Natural killer cell treated with Interleukin-12 subunit alpha and Interleukin-12 subunit beta and Interleukin-15 and Interleukin-18, amount 100 ng/mL, for 72 hours (primary cell): ENCODE measurements at places on chromosomes 11 and 22. TPM values are rescaled to one million over a fixed set of nuclear protein-coding genes. Genes with fewer than 3 reads are reported as not detected.

ALDH3B1 gene
- 0.25 TPM for total RNA-seq

APOL6 gene
- 63.8 TPM for total RNA-seq

THRSP gene
- total RNA-seq = not detected

SLC37A2 gene
- 0.36 TPM for total RNA-seq

DNA sequence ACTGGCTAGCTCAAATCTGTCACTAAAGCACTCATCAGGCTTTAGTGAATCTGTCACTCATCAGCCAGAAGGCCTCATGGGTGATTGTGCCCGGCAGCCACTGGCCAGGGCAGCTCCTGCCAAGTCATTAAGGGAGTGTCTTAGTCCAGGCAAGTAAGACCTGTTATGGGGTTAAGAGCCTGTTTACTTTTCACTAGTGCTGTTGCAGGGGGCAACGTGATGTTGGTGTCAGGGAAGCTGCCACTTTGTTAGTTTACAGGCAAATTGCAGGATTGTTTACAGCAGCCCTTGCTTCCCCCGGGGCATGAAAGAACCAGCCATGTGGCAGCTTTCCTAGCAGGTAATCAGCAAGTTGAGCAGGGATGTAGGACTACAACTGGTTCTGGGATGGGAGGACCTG lies 155.6 kb upstream of the NCAM1 start:
- no peaks in the 10 kb centered on the region for H3K27me3 ChIP-seq
- H3K36me3 ChIP-seq = no peaks in the 10 kb centered on the region
- DNase-seq = no peak
- H3K27ac ChIP-seq = no peak overlapping the region
- H3K4me3 ChIP-seq = no peak overlapping the region

- peaks cover 32% of the 10 kb centered on the region for H3K27me3 ChIP-seq
- no peak for DNase-seq
- peaks cover 6% of the 10 kb centered on the region for H3K36me3 ChIP-seq
These were observed 20.8 kb upstream of the LINC01488 start for GRCh38 chr11:69460540-69461257.

GRCh38 chr11:112523031-112523430 lies 262.4 kb upstream of the PLET1 start:
- no peak overlapping the region for H3K27ac ChIP-seq
- H3K4me3 ChIP-seq = no peak overlapping the region
- H3K4me1 ChIP-seq = peaks cover 47% of the 10 kb centered on the region

GRCh38 chr22:49010070-49010863 lies 817.4 kb downstream of the BRD1 start:
- H3K27me3 ChIP-seq = peaks cover 13% of the 10 kb centered on the region
- H3K36me3 ChIP-seq = no peaks in the 10 kb centered on the region
- no peaks in the 10 kb centered on the region for H3K4me1 ChIP-seq
- H3K27ac ChIP-seq = no peak overlapping the region
- no peak overlapping the region for H3K4me3 ChIP-seq
- no peak for DNase-seq

DNA sequence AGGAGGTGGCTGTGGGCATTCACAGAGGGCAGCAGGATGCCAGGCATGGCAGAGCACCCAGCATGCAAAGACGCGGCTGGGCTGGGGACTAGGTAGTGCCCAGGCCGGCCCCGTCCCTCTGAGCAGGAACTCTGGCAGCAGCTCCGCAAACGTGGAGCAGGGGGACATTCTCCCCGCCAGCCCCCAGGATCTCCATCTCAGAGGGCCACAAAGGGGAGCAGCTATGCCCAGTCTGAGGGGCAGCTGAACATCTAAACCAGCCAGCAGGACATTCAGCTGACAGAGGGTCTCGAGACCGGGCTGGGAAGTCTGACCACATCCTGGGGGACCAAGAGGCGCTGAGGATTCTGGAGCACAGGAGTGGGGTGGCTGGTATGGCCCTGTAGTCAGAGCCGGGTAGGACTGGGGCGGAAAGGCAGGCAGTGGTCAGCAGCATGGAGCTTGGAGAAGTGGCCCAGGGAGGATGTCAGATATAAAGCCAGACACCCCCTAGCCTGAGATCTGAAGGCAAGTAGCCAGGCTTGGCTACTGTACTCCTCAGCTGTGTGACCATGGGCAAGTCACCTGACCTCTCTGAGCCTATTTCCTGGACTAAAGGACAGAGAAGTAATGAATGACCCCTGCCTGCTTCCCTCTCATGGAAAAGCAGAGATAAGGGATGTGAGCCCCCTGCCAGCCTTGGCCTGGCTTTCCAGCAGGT lies 10.2 kb downstream of the PMM1 start:
- H3K27me3 ChIP-seq = no peaks in the 10 kb centered on the region
- H3K27ac ChIP-seq = no peak overlapping the region
- H3K4me3 ChIP-seq = no peak overlapping the region
- peaks cover 6% of the 10 kb centered on the region for H3K36me3 ChIP-seq
- H3K4me1 ChIP-seq = no peaks in the 10 kb centered on the region

DNA sequence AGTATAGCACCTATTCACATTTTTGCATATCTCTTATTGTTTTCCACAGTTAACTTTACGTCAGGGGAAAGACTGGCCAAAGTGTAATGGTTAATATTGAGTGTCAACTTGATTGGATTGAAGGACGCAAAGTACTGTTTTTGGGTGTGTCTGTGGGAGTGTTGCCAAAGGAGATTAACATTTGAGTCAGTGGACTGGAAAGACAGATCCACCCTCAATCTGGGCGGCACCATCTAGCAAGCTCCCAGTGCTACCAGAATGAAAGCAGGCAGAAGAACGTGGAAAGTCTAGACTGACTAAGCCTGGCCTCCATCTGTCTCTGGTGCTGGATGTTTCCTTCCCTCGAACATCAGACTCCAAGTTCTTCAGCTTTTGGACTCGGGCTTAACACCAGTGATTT lies 1900.7 kb upstream of the RAG2 start:
- H3K36me3 ChIP-seq = no peaks in the 10 kb centered on the region
- H3K4me3 ChIP-seq = no peak overlapping the region
- H3K27me3 ChIP-seq = no peaks in the 10 kb centered on the region
- DNase-seq = no peak

GRCh38 chr11:18317551-18317950 lies 4.4 kb downstream of the HPS5 start:
- H3K27me3 ChIP-seq = no peaks in the 10 kb centered on the region
- DNase-seq = no peak
- no peak overlapping the region for H3K27ac ChIP-seq
- no peak overlapping the region for H3K4me3 ChIP-seq

- H3K4me3 ChIP-seq = no peak overlapping the region
- H3K4me1 ChIP-seq = no peaks in the 10 kb centered on the region
- no peaks in the 10 kb centered on the region for H3K36me3 ChIP-seq
- DNase-seq = no peak
- H3K27ac ChIP-seq = no peak overlapping the region
These were observed 85.6 kb downstream of the KIRREL3 start for GRCh38 chr11:126914941-126915340.

DNA sequence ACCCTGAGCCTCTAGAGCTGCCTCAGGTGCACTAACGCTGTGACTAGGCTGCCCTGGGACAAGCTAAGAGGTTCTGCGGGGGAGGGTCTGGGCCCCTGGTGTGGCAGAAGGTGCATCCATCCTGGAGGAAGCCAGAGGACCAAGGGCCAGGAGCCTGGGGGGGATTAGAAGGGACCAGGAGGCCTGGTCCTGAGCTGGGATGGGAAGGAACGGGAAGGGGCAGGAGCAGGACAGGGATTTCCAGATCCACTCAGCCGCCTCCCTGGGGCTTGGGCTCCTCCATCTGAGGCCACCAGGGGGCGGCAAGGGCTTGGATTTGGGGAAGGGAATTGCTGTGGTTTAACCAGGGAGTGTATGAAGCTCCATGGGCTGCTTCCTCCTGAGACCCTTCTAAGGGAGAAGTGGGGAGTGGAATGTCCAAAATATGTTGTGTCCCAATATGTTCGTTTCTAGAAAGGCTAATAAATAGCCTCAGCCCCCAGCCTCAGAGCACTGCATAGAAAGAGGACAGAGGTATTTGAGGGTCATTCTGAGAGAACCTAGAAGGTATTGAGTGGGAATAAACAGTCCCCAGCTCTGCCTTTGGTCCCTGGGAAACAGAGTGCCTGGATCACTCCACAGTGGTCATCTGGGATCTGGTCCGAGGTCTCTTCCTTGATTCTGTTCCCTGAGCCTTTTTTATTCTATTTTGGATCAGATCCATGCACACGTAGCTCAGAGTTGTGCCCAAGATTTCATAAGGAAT lies 17.4 kb upstream of the PRAME start:
- no peaks in the 10 kb centered on the region for H3K4me1 ChIP-seq
- H3K27me3 ChIP-seq = peaks cover 20% of the 10 kb centered on the region
- no peak for DNase-seq
- H3K4me3 ChIP-seq = no peak overlapping the region
- no peak overlapping the region for H3K27ac ChIP-seq

- H3K27ac ChIP-seq = no peak overlapping the region
- H3K36me3 ChIP-seq = no peaks in the 10 kb centered on the region
- no peak overlapping the region for H3K4me3 ChIP-seq
- H3K27me3 ChIP-seq = no peaks in the 10 kb centered on the region
- DNase-seq = no peak
- no peaks in the 10 kb centered on the region for H3K4me1 ChIP-seq
These were observed 790.8 kb downstream of the DLG2 start for GRCh38 chr11:84836371-84836770.

DNA sequence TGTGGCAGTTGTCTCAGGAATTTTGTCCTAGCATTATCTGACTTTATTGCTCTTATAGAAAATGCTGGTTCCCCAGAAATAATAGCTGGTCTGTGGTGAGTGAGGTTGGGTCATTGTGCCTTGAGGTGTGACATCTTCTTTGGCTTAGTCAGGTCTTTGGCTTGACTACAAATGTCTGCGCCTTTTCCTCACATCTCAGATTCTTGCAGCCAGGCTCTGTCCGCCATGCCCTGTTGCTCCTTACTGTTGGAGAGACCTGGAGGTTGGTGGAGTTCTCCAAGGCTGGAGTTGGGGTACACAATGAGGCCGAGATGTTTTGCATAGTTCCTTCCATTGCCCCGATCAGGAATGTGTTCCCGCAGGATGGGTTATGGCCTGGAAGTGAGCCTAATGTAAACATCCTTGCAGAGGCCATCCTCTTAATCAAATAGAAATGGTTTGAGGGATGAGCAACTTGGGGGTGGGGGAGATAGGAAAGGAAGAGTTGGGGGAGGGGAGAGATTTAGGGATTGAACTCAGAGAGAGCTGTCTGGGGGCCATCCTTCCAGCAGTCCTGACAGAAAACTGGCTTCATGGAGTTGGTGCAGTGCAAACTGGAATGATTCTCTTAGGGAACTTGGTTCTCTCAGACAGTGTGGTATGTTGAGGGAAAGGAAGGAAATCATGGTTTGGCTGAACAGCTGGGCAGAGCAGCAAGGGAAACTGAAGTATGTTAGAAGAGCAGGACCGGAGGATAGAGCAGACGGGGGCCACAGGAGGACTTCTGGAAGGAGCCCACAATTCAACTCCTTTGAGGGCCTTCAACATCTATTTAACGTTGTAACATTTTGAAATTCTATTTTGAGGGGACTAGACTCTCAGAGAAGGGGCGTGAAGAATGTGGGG lies 49.9 kb downstream of the ZBTB16 start:
- peak overlapping the region; percentile 61 for H3K4me3 ChIP-seq
- H3K36me3 ChIP-seq = no peaks in the 10 kb centered on the region
- peak overlapping the region; percentile 12 for H3K27ac ChIP-seq
- H3K4me1 ChIP-seq = peaks cover 78% of the 10 kb centered on the region
- no peak for DNase-seq
